Stimulated activated CD8-positive, alpha-beta memory T cell treated with anti-CD3 and anti-CD28 coated beads, Interleukin-4, amount 100 ng/mL, for 1 hour (primary cell): ENCODE measurements at places on chromosomes 6 and 20.

GRCh38 chr6:123203928-123204327, 207.9 kb downstream of the CLVS2 start:
- no peak for DNase-seq

DNA sequence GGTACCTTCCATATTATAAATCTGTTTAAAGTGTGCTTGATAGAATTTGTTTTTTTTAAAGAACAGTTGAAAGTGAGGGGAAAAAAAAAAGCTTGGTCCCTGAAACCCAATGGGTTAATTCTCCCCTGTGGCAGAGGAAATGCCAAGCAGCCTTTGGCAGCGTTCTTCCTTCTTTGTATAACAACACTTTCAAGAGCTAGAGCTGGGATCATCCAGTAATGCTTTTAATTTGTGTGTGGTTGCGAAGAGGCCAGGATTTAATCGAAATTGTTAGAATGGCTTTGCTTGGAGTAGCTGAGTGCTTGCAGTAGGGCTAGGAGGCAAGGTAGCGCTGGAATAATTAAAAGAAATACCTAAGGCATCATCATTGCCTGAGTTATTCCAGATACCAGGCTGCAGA, 692.0 kb downstream of the DHX35 start:
- DNase-seq = no peak

GRCh38 chr6:4319981-4320683, 184.8 kb upstream of the ECI2 start:
- no peak for DNase-seq

- no peak for DNase-seq
These were observed 51.1 kb downstream of the CDH26 start for GRCh38 chr20:60009318-60009717.

GRCh38 chr6:154450498-154450897, 60.0 kb downstream of the CNKSR3 start:
- DNase-seq = no peak

DNA sequence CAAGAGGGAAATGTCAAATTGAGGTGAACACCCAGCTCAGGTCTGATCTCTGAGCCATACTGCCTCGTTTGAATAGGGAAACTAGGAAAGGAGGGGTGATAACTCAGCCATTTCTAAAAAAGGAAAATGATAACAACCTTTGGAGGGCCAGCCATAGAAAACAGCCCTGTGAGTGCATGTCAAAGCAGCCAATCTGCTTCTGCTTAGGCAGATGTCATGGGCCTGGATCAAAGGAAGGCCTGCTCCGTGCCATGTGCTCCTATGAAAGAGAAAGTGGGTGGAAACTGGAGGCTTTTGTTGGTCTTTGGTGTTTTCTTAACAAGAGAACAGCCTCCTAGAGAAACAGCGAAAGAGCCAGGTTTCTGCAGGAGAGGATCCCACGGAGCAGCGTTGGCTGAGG, 428.0 kb downstream of the DHX35 start:
- no peak for DNase-seq

DNA sequence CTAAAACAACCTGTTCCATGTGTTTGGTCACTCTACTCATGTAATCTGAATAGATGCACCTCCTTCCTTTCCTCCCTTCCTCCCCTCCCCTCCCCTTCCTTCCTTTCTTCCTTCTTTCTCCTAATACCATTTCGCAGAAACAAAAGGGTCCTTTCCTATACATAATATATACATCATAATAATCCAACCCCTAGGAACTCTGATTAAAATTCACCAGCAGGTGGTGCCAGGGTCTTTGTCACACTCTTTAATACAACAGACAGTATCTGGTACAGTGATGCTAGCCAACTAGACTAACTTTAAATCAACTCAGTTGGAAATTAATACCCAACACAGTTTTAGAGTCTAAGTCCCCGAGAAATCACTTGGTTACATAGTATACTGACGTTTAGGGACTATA, 181.2 kb upstream of the SHLD1 start:
- peak; percentile 10 for DNase-seq

DNA sequence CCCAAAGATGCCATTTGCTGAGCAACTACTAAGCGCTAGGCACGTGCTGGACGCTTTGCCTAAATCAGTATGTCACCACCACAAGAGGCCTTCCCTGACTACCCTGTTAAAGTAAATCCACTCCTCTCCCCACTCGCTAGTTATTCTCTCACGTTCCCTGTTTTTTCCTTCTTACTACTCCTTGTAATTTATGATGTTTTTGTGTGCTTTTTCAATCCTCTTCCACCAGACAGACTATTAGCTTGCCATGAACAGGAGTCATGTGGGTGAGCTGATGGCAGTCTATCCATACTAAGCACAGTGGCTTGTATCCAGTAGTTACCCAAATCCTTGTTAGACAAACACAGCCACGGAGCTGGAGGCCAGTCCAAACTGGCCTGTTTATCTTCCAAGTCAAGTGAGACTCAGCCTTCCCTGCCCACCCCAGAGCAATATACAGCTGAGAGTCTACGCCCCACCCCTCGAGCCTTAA, 41.2 kb downstream of the C6orf132 start:
- no peak for DNase-seq

- no peak for DNase-seq
These were observed 1.4 kb upstream of the HIVEP1 start for GRCh38 chr6:12010635-12011275.

DNA sequence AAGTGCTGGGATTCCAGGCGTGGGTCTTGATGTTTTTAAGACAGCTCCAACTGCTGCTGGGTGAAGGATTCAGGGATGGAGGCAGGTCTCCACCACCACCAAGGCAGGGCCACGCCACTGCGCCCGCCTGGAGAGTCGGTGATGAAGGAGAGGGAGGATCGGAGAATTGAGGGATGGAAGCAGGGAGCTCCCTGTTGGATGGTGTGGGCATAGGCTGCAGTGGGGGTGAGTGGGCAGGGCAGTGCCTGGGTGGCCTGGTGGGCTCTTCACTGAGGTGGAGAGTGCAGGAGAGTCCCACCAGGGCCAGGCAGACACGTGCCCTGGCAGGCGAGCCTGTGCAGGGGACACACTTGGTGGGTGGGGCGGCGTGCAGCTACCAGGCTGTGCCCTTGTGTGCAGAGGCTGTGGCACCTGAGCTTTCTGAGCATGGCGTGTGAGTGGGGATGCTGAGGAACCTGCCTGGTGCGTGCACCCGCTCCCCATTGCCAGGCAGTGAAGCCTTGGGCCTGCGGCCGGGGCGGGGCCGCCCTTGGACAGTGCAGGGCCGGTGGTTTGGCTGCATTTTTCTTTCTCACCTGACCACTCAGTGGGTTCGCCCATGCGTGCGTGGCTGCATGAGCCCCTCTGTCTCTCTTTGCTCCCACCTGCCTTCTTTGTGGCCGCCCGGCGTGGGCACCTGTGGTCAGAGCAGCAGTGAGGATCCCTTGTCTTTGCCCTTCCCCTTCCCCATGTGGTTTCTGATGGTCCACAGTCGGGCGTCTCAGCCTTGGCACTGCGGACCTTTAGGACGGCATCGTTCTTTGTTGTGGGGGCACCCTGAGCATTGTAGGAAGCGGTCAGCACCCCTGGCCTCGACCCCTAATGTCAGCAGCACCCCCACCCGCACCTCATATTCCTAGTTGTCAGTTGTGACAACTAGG, 11.3 kb downstream of the RBM38 start:
- DNase-seq = no peak

DNA sequence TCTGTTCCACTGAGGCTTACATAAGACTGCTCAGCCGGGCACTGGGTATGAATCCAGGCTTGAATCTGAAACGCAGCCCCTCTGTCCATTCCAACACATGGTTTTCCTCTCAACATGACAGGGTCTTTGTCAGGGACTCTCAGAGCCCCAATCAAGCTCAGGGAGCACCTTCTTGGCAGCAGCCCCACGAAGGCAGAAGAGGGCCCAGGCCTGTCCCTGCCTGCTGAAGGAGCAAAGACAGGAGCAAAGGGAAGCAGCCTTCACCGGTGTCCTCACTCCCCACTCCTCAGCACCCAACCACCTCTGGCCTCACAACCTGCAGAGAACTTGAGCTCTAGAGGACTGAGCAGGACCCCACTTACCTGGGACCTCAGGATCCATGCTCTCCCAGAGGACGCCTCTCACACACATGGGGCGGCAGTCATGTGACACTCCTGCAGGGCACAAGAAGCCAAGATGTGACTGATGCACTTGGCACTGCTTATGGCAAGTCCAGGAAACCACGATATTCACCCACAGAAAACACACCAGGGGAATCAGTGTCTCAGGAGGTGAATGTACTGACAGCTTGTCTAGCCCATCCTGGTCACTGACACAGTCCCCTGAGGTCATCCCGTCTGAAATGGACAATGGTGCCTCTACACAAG, 4.3 kb downstream of the SNHG17 start:
- DNase-seq = no peak

GRCh38 chr6:79084693-79085092, 6.6 kb upstream of the PHIP start:
- DNase-seq = no peak

DNA sequence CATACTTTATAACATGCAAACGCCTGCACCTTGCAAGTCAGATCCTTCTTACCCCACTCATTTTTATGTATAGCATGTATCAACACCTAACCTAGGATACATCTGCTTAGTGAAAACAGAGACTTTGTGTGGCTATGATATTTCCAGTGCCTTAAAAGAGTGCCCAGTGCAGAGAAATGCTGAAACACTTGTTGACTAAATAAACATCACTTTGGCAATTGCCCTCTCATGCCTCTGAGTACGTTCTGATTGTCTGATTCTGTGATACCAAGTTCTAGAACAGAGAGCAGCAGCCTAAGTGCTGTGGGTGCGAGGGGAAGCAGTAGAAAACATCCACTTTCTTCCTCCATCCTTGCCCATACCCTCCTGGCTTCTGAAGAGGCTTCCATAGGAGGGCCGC, 13.6 kb downstream of the PLEKHG1 start:
- no peak for DNase-seq

- DNase-seq = no peak
These were observed 195.1 kb upstream of the CITED2 start for GRCh38 chr6:139569566-139569965.

DNA sequence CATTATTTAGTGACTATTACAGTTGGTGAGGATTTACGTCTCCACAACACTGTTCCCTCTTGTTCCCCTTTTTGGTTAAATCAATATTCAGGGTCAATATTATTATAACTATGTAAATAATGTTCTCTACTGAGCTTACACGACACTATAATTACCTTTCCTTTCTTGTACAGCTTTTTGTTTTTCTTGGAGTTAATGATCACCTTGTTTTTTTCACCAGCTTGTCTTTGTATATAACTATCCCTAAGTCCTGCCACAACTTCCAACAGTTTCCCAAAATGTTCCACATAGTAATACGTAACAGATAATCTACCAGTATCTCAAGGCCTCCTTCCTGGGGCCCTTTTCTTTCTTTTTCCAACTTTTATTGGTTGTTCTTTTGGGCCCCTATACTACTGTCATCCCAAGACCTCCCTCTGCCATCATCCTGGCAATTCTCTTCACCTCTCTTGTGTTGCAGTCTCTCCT, 142.0 kb upstream of the SOX4 start:
- DNase-seq = no peak

- DNase-seq = no peak
These were observed 57.8 kb downstream of the SLC22A23 start for GRCh38 chr6:3398755-3399696.

DNA sequence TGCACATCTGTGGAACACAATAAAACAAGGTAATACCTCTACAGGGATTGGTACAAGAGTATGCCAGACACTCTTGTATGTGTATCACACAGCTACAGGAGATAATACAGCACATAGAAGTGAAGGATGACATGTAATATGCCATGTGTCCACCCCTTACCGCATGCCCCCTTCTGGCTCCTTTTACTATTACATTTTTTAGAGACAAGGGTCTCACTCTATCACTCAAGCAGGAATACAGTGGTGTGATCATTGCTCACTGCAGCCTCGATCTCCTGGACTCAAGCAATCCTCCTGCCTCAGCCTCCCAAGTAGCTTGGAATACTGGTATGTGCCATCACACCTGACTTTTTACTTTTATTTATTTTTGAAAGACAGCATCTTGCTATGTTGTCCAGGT, 4.2 kb upstream of the NCR3 start:
- DNase-seq = no peak

DNA sequence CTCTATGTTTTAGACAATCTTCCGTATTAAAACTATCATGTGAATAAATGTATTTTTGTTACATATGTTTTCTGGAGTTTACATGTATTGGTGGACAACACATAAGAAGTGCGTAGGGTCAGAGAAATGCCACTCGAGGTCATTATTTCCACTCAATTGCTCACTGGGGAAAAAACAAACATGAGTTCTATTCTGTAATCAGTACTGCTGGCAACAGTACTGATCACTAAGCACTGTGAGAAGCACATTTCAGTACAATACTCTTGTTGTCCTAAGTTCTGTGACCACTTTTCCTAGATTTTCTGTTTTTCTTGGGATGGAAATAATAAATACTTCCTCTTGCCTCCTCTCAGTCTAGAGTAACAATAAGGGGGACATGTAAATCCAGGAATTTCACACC, 44.5 kb downstream of the UST start:
- DNase-seq = no peak

- no peak for DNase-seq
These were observed 48.6 kb downstream of the ABHD12 start for GRCh38 chr20:25341716-25342680.

DNA sequence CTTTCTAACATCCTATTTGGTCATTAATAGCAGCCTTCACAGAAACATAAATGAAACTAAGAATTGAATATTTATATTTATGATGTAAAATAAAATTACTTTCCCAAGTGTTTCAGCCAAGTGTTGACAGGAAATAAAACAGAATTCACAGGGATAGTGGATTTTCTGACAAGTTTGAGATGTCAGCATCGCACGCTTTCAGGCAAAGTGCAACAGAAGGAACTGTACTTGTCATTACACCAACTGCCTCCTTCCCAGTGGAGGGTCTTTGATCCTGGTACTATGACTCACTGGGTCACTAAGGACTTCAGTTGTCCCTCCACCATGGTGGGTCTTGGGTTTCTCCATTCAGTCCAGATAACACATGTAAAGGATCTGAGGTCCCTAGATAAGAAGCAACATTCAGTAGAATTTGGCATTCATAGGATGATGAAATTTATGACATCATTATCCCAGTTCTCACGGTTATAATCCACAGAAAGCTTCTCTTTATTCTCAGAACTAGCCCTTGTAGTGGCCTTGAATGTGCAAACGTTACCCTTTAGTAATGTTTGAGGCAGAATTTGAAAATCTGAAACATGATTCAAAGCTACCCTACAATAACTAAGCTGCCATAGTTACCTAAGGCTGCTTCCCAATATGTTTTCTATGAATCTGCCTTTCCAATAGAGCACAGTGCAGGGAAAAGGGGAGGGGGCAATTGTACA, 3.8 kb upstream of the TNFAIP3 start:
- DNase-seq = no peak

- no peak for DNase-seq
These were observed 236.2 kb downstream of the SLC24A3 start for GRCh38 chr20:19448632-19449031.

GRCh38 chr6:20134613-20135012, 77.7 kb downstream of the MBOAT1 start:
- no peak for DNase-seq

- no peak for DNase-seq
These were observed 1027.9 kb upstream of the ADGRB3 start for GRCh38 chr6:67606906-67607828.

- DNase-seq = no peak
These were observed 431.8 kb downstream of the CD83 start for GRCh38 chr6:14549304-14549770.

- DNase-seq = no peak
These were observed 31.6 kb upstream of the ANKRD60 start for GRCh38 chr20:58260006-58260405.
